Adrenal gland (tissue), 19 donors: ENCODE measurements at places on chromosomes 1 and 21. TPM values are rescaled to one million over a fixed set of nuclear protein-coding genes. Genes with fewer than 3 reads are reported as not detected.
A peak's percentile ranks its signal among the peaks of the same experiment; 100 is the strongest.

- no peak for DNase-seq
- no peaks in the 10 kb centered on the region for H3K27me3 ChIP-seq
- no peaks in the 10 kb centered on the region for H3K36me3 ChIP-seq
- H3K4me3 ChIP-seq: no peak overlapping the region
- no peak overlapping the region for H3K27ac ChIP-seq
Measured at GRCh38 chr1:173024543-173024942, 26.2 kb downstream of the TNFSF18 start.

GRCh38 chr1:4306559-4307467, 347.6 kb upstream of the AJAP1 start:
- no peaks in the 10 kb centered on the region for H3K27me3 ChIP-seq
- no peak overlapping the region for H3K27ac ChIP-seq
- H3K4me1 ChIP-seq: no peaks in the 10 kb centered on the region
- no peak for DNase-seq
- no peaks in the 10 kb centered on the region for H3K36me3 ChIP-seq

Gene FAF1
- 28.9 TPM for total RNA-seq

GRCh38 chr1:55535724-55536544, 320.8 kb upstream of the USP24 start:
- no peak overlapping the region for H3K27ac ChIP-seq
- H3K36me3 ChIP-seq: no peaks in the 10 kb centered on the region
- no peak overlapping the region for H3K4me3 ChIP-seq
- no peaks in the 10 kb centered on the region for H3K4me1 ChIP-seq
- H3K27me3 ChIP-seq: no peaks in the 10 kb centered on the region

GRCh38 chr1:165855010-165855838, 27.8 kb downstream of the UCK2 start:
- H3K27ac ChIP-seq: no peak overlapping the region
- no peaks in the 10 kb centered on the region for H3K36me3 ChIP-seq
- no peak overlapping the region for H3K4me3 ChIP-seq
- no peak for DNase-seq
- H3K27me3 ChIP-seq: no peaks in the 10 kb centered on the region

- DNase-seq: peak; percentile 44
- no peaks in the 10 kb centered on the region for H3K36me3 ChIP-seq
- H3K27me3 ChIP-seq: no peaks in the 10 kb centered on the region
- H3K4me1 ChIP-seq: peaks cover 12% of the 10 kb centered on the region
- peak overlapping the region; percentile 87 for H3K4me3 ChIP-seq
- H3K27ac ChIP-seq: peak overlapping the region; percentile 49
Measured at GRCh38 chr21:33642896-33643657, 776 bp downstream of the ITSN1 start.

DNA sequence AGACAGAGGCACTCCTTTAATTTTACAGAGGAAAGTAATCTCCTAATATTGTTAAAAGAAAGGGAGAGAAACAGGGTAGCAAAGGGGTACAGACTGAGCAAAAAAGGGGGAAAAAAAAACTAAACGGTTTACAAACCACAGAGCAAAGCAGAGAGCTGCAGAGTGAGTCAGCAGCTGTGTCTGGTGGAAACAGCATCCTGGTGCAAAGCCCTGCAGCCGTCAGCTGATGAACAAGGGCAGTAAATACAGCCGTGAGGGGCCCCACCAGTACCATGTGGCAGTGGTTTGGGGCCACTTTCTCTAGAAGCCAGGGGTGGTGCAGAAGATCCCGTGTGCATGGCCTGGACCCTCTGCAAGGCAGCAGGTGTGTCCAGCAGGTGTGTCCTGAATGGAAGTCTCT, 111.3 kb downstream of the ERG start:
- no peaks in the 10 kb centered on the region for H3K27me3 ChIP-seq
- H3K4me1 ChIP-seq: no peaks in the 10 kb centered on the region
- no peaks in the 10 kb centered on the region for H3K36me3 ChIP-seq
- H3K27ac ChIP-seq: no peak overlapping the region

Gene ADCY10
- total RNA-seq: 0.23 TPM

Gene HJV
- total RNA-seq: 0.41 TPM

GRCh38 chr1:13778431-13778830, 78.4 kb downstream of the PRDM2 start:
- no peaks in the 10 kb centered on the region for H3K27me3 ChIP-seq
- peaks cover 23% of the 10 kb centered on the region for H3K4me1 ChIP-seq
- no peak overlapping the region for H3K4me3 ChIP-seq

DNA sequence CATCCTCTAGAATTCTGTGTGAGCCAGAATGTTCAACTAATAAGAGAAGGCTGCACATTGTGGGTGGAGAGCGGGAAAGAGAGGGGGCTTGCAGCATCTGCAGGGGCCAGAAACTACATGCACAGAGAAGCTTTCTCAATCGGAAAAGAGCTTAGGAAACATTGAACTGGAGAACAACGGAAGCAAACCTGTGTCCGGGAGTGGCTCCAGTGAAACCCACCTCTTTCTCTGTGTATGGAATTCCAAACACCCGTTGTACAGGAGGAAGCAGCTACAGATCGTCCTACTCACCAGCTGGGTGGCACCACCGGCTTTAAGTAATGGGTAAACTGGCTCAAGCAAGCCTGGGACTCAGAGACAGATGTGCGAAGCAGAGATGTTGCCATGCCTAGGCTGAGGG, 14.0 kb upstream of the CSF1 start:
- no peaks in the 10 kb centered on the region for H3K27me3 ChIP-seq
- H3K4me3 ChIP-seq: no peak overlapping the region
- no peak for DNase-seq
- peaks cover 9% of the 10 kb centered on the region for H3K4me1 ChIP-seq

Gene SPRR2B
- not detected for total RNA-seq

- H3K27ac ChIP-seq: no peak overlapping the region
- H3K36me3 ChIP-seq: no peaks in the 10 kb centered on the region
- H3K27me3 ChIP-seq: no peaks in the 10 kb centered on the region
- H3K4me3 ChIP-seq: no peak overlapping the region
- DNase-seq: no peak
Measured at GRCh38 chr1:58862728-58863385, 79.0 kb upstream of the JUN start.

Gene TTLL10
- not detected for total RNA-seq

Gene TSPAN1
- 7.0 TPM for total RNA-seq

GRCh38 chr1:98048751-98049325, 128.0 kb upstream of the DPYD start:
- H3K36me3 ChIP-seq: no peaks in the 10 kb centered on the region
- H3K27me3 ChIP-seq: peaks cover 57% of the 10 kb centered on the region
- peaks cover 19% of the 10 kb centered on the region for H3K4me1 ChIP-seq
- no peak overlapping the region for H3K27ac ChIP-seq

DNA sequence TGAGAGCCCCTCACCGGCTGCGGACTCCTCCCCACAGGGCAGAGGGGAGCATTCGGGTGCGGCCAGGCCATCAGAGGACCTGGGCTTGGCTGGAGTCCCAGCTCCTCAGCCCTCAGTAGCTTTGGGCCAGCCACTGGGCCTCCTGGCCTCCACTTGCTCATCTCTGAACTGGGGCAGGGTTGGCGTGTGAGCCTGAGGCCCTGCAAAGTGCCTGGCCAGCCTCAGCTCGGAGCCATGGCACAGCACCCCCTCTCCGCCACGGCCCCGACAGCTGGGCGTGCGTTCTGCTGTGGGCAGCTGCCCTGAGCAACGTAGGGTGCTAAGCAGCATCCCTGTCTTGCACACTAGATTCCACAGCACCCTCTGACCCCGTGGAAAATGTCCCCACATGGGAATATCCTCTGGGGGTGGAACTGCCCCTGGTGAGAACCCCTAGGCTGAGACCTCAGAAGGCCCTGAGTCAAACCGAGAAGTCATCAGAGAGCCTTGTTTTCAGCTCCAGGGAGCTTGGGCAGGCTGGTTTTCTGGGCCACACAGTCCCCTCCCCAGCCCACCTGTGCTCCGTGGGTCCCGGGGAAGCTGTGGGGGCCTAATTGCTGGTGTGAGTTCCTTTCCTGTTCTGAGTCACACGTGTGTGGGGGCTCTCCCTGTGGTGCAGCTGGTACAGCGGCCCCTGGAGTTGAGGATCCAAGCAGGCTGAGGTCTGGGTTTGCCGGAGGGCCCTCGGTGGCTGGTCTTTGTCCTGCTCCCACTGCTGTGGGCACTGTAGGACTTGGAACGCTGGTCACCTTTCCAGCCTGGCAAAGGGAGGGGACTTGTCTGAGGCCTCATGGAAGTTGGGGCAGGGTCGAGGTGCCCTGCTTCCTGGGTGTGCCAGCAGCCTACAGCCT, 24.5 kb downstream of the TP73 start:
- H3K27ac ChIP-seq: no peak overlapping the region
- no peaks in the 10 kb centered on the region for H3K4me1 ChIP-seq
- DNase-seq: no peak

GRCh38 chr1:178243119-178243518, 149.2 kb downstream of the RASAL2 start:
- no peaks in the 10 kb centered on the region for H3K36me3 ChIP-seq
- H3K4me1 ChIP-seq: peaks cover 12% of the 10 kb centered on the region
- H3K27ac ChIP-seq: no peak overlapping the region
- no peaks in the 10 kb centered on the region for H3K27me3 ChIP-seq
- no peak for DNase-seq

DNA sequence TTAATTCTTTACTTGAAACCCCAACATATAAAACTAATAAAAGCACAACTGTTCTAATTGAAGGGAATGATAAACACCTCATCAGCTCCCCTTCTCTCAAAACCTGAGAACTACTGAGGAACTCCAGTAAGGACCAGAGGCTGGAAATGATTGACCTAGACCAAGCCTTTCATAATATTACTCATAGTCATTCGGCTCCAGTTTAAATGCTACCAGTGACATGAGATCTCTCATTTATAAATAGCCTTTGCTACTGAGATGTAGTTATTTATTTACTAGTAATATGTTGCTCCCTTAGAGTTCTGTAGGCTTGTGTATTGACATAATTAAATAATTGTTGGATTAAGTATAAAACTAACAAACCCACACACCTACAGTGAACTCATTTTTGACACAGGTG, 209.8 kb upstream of the PRMT6 start:
- H3K27me3 ChIP-seq: no peaks in the 10 kb centered on the region
- H3K27ac ChIP-seq: no peak overlapping the region
- no peaks in the 10 kb centered on the region for H3K36me3 ChIP-seq
- DNase-seq: no peak

Gene CD247
- 0.33 TPM for total RNA-seq

DNA sequence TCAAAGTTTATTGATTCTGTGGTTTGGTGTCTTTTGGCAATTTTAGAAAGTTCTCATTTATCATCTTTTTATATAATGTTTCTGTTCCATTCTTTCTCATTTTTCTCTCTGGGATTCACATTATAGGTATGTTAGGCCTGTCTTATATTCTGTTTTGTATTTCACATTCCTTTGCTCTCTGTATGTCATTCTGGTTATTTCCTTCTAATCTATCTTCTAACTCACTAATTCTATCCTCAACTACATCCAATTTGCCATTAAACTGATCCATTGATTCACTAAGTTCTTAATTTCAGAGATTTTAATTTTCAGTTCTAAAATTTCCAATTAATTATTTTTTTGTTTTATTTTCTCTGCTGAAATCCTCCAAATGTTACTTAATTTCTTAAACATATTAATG, 234.8 kb downstream of the FOXD2 start:
- no peaks in the 10 kb centered on the region for H3K4me1 ChIP-seq

Gene CFAP107
- not detected for total RNA-seq

DNA sequence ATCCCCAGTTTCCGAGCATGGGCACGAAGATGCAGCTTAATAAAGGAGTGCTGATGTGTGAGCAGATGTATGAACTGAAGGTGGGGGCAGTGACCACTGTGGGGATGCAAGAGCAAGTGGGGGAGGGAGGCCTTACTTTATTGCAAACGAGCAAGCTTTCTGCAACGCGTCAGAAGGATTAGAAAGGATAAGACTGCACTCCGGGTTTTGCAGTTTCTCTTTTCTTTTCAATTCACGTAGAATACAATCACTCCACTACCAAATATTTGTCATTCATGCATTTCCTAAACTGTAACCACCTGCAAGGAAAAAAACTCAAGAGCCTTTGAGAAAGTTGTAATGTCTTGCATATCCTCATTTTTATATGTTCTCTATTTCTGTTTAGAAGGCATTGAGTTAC, 4.3 kb upstream of the OR2C3 start:
- H3K36me3 ChIP-seq: no peaks in the 10 kb centered on the region
- H3K27me3 ChIP-seq: no peaks in the 10 kb centered on the region
- no peak for DNase-seq
- no peak overlapping the region for H3K4me3 ChIP-seq
- H3K4me1 ChIP-seq: no peaks in the 10 kb centered on the region
- no peak overlapping the region for H3K27ac ChIP-seq

Gene KCNJ6
- total RNA-seq: 0.60 TPM

GRCh38 chr1:203944651-203945404, 83.4 kb downstream of the SNRPE start:
- H3K4me3 ChIP-seq: no peak overlapping the region
- no peak overlapping the region for H3K27ac ChIP-seq
- H3K27me3 ChIP-seq: no peaks in the 10 kb centered on the region
- no peaks in the 10 kb centered on the region for H3K36me3 ChIP-seq
- no peak for DNase-seq

GRCh38 chr1:164928232-164928812, 369.3 kb downstream of the PBX1 start:
- no peak for DNase-seq
- no peaks in the 10 kb centered on the region for H3K27me3 ChIP-seq
- no peak overlapping the region for H3K27ac ChIP-seq
- no peaks in the 10 kb centered on the region for H3K36me3 ChIP-seq
- H3K4me1 ChIP-seq: no peaks in the 10 kb centered on the region
- no peak overlapping the region for H3K4me3 ChIP-seq

DNA sequence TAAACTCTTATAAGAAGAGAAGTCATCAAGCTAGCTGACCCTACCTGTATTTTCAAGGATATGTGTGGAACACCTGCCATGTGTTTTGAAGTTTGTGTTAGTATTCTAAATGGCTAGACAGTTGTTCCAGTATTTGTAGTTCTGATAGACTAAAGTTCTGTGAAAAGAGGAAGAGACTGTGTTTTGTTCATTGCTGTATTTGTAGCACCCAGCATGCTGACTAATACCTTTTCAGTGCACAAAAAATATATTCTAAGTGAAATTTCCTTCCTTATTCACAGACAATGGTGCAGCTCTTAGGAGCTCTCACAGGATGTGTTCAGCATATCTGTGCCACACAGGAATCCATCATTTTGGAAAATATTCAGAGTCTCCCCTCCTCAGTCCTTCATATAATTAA, 8.2 kb upstream of the METTL18 start:
- H3K4me3 ChIP-seq: no peak overlapping the region
- H3K4me1 ChIP-seq: no peaks in the 10 kb centered on the region
- H3K27ac ChIP-seq: no peak overlapping the region
- H3K36me3 ChIP-seq: peaks cover 7% of the 10 kb centered on the region
- no peaks in the 10 kb centered on the region for H3K27me3 ChIP-seq
- no peak for DNase-seq

- H3K4me3 ChIP-seq: no peak overlapping the region
- no peaks in the 10 kb centered on the region for H3K4me1 ChIP-seq
- H3K27ac ChIP-seq: no peak overlapping the region
Measured at GRCh38 chr1:23081376-23081775, 62.1 kb downstream of the KDM1A start.

DNA sequence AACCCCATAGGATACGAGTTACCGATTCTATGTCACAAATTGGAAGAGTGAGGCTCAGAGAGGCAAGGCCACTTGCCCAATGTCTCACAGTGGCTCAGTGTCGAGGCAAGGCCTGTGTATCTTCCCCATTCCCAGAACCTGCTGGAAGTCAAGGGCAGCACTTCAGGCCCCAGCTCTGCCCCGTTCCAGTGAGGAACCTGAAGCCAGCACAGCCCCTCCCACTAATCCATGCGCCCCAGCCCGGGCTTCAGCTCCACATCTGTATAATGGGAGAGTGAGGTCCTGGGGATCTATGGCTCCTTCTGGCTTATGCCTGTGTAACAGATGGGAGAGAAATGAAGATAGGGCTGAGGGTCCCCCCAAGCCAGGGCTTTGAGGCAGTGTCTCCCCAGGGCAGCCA, 56.3 kb downstream of the CASZ1 start:
- no peak overlapping the region for H3K4me3 ChIP-seq
- no peak for DNase-seq
- H3K4me1 ChIP-seq: no peaks in the 10 kb centered on the region
- H3K27ac ChIP-seq: no peak overlapping the region
- no peaks in the 10 kb centered on the region for H3K36me3 ChIP-seq

Gene FCGR2B
- total RNA-seq: 21.9 TPM
